ENCODE measurements at places on chromosomes 1 and 21.

GRCh38 chr1:151638812-151639211, 27.0 kb downstream of the SNX27 start:
- no peak for DNase-seq

DNA sequence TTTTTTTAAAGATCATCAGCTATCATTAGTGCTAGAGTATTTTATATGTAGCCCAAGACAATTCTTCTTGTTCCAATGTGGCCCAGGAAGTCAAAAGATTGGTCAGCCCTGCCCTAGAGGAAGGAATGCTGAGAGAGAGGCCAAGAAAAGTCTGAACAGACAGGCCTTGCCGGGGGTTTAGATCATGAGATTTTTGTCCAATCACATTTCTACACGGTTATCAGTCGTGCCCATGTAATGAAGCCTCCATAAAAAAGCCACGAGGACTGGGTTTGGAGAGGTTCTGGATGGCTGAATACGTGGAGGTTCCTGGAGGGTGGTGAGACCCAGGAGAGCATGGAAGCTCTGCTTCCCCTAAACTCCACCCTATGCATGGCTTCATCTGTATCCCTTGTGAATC, 24.3 kb upstream of the ENO1 start:
- DNase-seq: no peak

GRCh38 chr1:116529199-116529631, 41.6 kb downstream of the CD58 start:
- no peak for DNase-seq

DNA sequence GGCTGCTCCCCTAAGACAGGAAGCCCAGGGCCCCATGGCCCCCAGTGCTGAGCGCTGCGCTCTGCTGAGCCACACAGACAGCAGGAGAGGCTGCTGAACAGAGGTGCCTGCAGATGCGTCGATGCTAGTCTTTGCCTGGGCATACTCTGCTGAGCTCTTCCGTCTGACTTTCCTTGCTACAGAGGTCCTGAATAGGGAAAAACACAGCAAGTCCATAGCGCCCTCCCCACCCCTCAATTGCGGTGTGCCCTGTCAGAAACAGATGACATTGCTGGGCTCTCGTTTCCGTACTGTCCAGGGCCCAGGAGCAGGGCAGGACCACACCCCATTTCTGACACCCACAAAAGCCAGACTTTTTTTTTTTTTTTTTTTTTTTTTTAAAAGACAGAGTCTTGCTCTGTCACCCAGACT, 252.5 kb downstream of the SDCCAG8 start:
- peak; percentile 54 for DNase-seq

GRCh38 chr1:29620631-29621030, 384.3 kb downstream of the PTPRU start:
- DNase-seq: no peak

DNA sequence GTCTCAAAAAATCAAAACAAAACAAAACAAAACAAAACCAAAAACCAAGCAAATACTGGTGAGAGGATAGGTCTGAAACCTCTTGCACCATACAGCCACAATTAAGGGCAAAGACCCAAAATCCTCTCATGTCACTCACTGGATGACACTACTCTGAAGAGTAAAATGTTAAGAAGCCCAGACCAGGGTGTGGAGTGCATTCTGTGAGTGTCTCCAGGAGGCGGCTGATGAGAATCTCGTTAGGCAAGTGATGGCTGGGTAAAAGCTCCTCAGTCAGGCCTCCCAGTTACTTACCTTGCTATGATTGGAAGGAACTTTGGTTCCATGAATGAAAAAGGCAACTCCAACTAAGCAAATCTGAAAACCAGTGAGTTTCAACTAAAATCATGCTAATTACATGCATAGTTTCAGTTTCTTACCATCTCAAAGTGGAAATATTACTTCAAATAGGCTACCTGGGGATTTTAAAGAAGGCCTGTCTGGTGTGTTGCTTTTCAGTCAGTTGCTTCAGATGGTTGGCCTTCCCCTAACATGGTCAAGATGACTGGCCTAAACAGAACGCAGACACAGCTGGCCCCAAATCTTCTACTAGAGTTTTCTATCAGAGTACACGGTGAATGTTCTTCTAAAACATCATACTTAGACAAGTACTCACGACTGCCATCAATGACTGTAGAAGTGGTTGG, 95.1 kb downstream of the KIAA0319L start:
- no peak for DNase-seq

DNA sequence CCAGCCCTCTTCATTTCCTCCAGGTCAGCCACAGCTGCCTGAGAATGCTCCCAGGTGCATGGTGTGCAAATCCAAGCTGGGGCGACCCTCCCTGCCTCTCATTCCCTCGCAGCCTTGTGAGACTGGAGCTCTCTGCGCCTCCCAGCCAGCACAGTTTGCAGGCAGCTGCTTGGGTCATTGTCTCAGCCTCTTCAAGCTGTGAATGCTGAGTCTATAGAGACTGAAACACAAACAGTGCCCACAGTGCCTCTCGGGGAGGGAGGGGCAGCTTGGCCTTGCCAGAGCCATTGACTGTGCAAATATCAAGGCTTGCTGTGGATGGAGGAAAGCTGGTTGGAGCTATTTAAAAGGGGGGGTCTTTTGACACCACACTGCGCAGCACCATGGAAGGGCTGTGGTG, 10.6 kb downstream of the PLXNA2 start:
- DNase-seq: no peak

DNA sequence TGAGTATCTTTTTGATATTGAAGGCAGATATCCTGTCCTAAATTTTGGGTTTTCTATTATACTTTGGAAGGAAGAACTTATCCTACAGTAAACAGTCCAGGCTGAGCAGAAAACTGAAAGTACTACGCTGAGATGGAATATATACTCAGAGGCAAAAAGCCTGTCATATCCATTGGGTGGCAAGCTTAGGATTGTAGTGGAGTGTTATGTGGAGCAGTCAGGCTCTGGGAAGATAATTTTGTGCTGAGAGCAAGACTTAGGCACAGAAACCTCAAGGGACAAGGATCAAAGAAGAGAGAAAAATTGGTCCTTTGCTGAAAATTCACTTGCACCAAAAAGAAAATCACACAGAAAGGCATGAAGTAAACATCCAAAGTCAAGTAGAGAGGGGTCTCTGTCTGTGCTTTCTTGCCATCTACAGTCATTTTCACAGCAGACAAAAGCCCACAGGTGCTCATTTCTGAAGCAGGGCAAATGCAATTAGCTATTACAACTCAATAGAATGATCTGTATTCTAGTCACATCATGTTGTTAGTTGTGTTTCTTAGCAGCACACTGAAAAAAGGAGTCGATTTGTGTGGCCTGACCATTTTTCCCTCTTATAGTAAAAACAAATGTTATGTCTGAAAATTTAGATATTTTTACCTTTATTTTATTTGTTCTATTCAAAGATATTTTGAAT, 38.5 kb downstream of the CRB1 start:
- no peak for DNase-seq

DNA sequence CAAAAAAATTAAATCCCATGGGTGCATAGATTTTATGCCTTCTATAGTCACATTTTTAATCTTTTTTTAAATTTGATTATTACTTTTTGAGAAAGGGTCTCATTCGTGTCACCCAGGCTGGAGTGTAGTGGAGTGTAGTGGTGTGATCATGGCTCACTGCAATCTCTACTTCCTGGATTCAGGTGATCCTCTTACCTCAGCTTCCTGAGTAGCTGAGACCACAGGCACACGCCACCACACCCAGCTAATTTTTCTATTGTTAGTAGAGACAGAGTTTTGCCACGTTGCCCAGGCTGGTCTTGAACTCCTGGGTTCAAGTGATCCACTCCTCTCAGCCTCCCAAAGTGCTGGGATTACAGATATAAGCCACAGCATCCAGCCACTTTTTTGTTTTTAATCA, 10.4 kb downstream of the CBR3 start:
- peak; percentile 52 for DNase-seq

GRCh38 chr1:209675565-209676154, 448 bp downstream of the G0S2 start:
- DNase-seq: peak; percentile 10

- DNase-seq: no peak
Measured at GRCh38 chr1:20730690-20731056, 1.8 kb downstream of the SH2D5 start.

- DNase-seq: no peak
Measured at GRCh38 chr1:4076346-4076745, 176.3 kb upstream of the C1orf174 start.

DNA sequence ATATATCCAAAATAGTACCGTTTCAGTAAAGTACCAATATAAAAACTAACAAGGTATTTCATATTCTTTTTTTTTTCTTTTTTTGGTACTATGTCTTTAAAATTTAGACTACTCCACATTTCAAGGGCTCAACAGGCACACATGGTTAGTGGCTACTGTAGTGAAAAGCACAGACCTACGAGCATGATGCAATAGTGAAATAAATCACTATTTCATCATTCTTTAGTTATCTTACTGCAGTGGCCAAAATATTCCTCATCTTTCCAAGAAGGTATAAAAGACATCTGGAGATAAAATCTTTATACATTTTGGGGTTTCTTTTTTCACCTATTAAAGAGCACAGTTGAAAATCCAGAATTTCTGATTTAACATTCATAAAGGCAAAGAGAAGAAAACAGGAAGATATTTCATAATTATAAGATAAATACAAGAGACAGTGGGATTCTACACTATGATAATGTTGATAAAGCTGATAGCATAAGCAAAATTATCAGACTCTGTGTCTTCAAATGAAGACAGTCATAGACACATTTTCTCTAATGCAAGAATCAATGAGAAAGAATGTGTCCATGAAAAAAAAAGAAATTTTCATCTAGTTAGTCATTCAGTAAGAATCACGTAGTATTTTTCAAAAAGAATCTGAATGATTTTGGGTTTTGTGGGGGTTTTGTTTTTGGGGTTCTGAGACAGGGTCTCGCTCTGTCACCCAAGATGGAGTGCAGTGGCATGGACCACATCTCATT, 41.9 kb downstream of the CEP170 start:
- no peak for DNase-seq

- DNase-seq: no peak
Measured at GRCh38 chr21:19237608-19238007, 834.0 kb upstream of the TMPRSS15 start.

- no peak for DNase-seq
Measured at GRCh38 chr21:46489800-46490199, 31.1 kb downstream of the DIP2A start.

- no peak for DNase-seq
Measured at GRCh38 chr1:19112891-19113696, 97.0 kb downstream of the UBR4 start.

GRCh38 chr1:231571904-231572303, 43.4 kb downstream of the TSNAX start:
- DNase-seq: no peak

DNA sequence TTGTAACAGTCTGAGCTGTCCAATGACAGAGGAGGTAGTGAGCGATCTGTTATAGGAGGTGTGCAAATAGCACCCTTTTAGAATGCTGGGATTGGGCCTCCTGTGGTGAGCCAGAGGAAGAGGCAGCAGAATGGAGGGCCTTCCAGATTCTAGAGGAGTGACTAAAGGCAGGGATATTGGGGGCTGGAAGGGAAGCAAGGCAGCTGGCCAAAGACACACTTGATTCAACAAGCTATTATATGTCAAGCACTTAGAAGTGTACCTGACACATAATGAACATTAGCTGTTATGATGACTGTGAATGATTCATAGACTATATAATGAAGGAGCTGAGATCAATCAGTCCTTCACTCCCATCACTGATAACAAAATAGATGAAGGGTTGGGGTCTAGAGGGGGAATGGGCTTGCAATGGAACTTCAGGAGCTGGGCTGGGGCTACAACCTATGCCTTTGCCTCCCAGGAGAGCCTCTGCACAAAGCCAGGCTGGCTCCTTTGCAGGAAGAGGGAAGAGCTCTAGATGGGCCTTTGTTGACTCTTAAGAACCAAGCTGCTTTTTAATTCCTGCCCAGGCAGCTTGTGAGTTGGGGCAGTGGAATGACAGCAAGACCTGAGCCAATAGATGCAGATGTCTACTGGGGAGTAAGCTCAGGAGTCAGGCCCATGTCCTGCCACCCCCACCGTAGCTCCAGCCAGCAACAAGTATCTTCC, 2.3 kb upstream of the MKNK1 start:
- no peak for DNase-seq

- no peak for DNase-seq
Measured at GRCh38 chr1:4019606-4020331, 119.7 kb upstream of the C1orf174 start.

GRCh38 chr1:195766709-195767108, 841.5 kb downstream of the KCNT2 start:
- no peak for DNase-seq

DNA sequence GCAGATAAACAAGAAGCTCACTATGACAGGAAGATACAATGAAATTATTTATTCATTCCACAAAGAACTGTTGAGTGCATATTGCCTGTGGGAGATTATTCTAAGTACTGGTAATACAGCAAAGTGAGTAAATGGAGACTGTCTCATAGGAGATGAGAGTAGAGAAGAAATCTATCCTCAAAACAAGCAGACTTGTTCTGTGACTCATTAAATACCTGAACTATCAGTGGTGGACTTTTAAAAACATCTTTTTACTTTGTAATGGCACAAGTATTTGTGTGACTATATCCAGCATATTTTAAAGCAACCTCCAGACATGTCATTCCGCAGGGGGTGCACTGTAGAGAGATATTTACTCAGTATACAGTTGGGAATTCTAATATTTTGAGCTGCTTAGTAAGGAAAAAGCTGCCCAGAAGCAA, 259.2 kb downstream of the FMN2 start:
- no peak for DNase-seq

DNA sequence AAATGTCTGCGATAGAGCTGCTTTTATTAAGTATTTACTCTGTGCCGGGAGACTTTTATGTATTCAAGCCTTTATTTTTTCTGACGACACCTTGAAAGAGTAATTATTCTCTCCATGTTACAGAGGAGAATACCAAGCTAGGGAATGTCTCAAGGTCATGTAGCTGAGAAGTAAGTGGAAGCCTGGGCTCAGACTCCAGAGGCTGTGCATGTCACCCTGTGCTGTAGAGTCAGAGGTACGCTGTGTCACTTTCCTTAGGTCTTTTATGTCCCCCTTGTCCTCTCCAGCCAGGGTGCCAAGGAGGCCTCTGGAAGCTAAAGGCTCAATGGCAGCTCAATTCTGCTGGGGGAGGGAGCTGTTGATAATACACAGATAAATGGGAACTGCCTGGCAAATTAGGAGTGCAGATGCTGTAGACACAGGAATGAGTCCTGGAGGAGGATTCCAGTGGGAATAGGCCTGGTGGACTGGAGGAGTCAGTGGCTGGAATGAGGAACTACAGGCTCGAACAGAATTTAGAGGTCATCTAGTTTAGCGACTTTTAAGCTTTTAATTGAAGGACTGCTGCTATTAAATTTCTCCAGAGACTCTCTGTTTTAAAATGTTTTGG, 9.3 kb upstream of the IL19 start:
- no peak for DNase-seq

DNA sequence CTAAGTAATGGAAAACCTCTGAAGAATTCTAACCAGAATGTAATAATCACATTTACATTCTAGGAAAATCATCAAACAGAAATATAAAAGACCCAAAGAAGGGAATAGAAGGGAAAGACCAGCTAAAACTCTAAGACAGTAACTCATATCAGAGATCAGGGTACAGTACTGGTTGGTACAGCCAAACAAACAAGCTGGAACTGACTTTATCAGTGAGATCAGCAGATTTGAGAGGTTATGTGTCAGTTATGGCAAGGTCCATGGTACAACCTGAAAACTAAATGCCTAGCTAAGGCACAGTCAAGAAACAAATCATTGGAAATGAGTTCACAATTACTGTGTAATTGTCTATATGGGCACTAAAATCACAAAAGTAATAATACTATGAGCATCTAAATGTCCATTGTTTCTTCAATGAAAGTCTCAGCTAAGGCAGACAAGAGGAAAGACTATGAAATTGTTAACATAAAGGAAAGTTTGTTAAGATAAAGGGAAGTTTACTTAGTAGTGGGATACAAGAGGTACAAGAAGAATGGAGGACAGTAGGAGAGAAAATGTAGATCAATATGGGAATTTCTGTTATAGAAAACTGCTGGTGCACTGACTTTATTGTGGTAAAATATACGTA, 75.8 kb downstream of the TRIM33 start:
- no peak for DNase-seq

Measured in CD4-positive, alpha-beta T cell treated with Interleukin-17A for 4 hours (primary cell).